Inflammatory macrophage treated with lipopolysaccharide for 1 hour (primary cell): ENCODE measurements at places on chromosomes 7 and 10.

DNA sequence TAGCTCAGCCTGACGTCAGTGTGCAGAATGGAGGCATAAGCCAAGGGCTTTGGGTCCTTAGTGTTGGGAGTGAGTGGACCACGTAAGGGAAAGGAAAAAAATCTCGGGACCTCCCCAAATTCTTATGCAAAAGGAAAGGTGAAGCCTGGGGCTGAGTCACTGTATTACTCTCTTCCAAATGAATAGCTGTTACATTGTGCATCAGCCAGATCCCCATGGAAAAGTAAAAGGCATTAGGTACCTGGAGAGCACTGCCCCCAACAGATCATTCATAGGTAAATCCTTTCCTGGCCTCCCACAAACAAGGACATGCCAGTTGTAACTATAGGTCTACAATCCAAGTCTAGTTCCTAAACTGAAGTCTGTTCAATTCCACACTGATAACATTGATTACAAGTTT, 170.5 kb downstream of the C1GALT1 start:
- DNase-seq, result no peak

DNA sequence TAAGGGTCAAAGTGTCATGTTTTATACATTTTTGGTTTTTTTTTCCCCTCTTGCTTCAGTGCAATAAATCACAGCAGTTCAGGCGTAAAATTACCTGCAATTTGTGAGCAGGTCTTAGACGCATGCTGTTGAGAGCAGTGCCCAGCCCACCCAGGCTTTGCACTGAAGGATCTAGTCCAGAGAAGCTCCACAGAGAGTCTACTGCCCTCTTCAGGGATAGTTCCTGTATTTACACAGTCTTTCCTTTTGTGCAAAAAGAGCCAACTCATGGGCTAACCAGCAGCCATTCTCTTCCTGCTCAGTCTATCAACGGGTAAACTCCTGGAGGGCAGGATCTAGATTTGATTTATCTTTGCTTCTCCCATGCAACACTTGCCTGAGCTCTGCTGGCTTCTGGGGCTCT, 82.2 kb upstream of the NAMPT start:
- peak; percentile 64 for DNase-seq

DNA sequence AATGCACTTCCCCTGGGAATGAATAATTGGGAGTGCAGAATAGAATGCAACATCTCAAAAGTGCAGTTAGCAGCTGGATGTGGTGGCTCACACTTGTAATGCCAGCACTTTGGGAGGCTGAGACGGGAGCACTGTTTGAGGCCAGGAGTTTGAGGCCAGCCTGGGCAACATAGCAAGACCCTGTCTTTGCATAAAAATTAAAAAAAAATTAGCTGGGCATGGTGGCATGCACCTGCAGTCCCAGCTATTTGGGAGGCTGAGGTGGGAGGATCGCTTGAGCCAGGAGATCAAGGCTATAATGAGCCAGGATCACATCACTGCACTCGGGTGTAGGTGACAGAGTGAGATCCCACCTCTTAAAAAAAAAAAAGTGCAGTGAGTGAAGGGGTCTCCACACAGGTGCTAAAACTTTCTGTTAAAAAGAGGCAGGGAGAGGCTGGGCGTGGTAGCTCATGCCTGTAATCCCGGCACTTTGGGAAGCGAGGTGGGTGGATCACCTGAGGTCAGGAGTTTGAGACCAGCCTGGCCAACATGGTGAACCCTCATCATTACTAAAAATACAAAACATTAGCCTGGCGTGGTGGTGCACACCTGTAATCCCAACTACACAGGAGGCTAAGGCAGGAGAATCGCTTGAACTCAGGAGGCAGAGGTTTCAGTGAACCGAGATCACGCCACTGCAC, 13.5 kb upstream of the ZMIZ1 start:
- no peak for DNase-seq

DNA sequence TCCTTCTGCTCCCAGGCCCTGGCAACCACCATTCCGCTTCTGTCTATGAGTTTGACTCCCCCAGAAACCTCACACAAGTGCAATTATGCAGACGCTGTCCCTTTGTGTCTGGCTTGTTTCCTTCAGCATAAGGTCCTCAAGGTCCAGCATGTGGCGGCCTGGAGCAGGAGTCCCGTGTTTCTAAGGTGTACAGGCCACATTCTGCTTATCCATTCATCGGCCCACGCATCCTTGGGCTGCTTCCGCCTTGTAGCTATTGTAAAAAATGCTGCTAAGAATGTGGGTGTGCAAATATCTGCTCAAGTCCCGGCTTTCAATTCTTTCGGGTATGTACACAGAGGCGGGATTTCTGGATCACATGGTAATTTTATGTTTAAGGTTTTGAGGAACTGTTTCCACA, 38.2 kb downstream of the ESYT2 start:
- DNase-seq, result no peak

DNA sequence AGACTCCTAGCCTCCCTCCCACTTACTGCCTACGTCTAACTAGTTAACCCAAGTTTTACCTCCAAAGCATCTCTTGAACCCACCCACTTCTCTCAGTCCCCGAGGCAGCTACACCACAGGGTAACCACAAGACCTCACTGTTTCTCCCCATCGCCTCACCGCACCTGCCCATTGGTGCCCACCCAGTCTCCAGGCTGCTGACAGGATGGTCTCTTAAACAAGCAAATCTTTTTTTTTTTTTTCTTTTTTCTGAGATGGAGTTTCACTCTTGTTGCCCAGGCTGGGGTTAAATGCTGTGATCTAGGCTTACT, 47.0 kb downstream of the DENND2A start:
- no peak for DNase-seq

- DNase-seq, result no peak
Observed at GRCh38 chr10:43190775-43191174, 52.5 kb downstream of the CSGALNACT2 start.

DNA sequence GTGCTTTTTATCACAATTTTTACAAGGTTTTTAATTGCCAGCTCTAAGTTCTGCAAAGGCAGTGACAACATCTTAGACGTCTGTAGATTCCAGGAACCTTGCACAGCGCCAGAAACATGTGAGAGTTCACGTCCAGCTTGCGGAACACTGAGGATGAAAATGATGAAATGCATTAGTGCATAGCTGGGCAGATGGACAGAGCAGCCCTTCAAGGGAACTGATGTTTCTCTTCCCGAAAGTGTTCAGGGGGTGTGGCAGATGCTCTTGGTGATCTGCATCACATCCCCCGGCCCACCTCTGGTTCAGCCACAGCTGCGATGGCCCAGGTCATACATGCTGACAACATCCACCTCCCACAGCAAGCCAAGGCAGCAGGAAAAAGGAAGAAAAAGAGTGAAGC, 40.9 kb downstream of the ITIH5 start:
- DNase-seq, result no peak

- no peak for DNase-seq
Observed at GRCh38 chr7:42765931-42766330, 145.9 kb downstream of the C7orf25 start.

DNA sequence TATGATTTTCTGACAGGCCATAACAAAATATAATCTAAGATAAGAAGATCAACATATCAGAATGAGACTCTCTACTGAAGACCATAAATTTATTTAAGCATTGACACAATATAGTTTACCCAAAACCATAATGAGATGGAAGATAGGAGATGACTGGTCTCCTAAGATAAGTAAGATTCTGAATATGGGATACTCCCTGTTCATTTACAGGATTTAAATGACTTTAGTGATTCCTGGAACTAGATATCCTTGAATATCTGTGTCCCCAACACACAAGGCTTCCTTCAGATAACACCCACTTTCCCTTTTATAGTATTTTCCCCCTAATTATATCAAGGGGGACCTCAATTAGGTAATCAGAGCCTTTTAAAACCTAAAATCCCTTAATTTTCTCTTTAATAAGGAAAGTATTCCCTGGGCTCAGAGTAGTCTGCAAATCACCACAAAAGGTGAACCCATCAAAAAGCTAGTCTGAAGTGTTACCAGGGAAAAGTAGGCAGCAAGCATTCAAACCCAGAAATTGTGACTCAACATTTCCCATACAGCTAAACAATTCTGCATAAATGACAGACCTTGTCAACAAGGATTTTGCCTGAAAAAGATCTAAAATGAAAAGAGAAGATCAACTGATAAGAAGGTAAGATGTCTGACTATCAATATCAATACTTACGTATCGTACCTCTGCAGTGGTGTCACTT, 99.9 kb downstream of the CNOT4 start:
- DNase-seq, result no peak

DNA sequence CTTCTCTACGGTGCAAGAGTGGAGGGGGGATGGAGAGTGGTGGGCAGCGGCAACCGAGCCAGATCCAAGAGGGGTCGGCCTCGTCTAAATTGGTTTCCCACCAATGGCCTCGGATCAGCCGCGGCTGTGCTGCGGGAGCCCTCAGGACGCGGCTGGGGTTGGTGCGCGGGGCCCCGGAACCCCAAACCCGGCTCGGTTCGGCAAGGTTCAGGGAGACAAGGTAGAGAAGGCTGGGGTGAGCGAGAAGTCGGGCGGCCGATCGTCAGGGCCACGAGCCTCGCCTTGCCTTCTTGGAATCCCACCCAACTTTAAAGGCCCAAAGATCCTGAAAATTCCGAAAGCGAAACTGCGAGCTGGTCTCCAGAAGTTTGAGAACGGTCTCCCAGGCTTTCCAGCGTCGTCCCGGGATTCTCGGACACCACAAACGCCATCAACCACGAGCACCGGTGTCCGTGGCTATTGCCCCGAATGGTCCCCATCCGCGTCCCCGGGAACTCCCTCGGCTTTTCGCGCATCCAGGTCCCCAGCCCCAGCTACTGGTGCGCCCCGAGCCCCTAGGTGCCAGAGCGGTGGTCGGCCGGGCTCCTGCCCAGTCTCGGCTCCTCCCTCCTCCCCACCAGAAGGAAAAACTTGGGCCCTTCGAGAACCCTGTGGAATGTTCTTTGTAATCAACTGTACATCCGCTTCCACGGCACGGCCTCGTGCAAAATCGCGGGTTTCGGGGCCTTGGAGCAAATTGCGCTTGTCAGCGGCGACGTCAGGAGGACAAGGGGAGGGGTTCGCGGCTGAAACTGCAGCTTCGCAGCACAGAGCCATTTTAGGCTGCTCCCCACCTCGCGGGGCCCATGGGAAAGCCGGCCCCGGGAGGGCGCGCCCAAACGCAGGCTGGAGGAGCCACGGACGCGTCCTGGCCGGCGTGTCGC, 3.2 kb downstream of the SFMBT2 start:
- DNase-seq, result peak; percentile 25

DNA sequence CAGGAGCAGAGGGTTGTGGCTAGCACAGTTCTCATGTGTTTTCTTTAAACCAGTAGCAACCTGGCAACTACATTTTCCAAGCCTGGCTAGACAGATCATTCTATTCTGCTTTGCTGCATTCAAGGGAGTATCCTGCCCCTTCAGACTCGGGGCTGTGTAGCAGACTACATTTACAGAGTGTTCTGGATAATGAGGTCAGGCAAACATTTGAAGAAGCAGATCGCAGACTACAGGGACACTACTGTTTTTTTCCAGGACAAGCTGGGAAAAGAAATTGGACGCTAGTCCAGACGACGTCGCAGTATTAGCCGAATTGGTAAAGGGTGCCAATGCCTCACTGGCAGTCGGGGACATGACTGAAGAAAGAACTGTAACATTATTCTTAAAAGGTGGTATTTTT, 61.0 kb upstream of the PAPSS2 start:
- no peak for DNase-seq

- DNase-seq, result peak; percentile 26
Observed at GRCh38 chr10:3192856-3193635, 20.5 kb upstream of the PITRM1 start.

DNA sequence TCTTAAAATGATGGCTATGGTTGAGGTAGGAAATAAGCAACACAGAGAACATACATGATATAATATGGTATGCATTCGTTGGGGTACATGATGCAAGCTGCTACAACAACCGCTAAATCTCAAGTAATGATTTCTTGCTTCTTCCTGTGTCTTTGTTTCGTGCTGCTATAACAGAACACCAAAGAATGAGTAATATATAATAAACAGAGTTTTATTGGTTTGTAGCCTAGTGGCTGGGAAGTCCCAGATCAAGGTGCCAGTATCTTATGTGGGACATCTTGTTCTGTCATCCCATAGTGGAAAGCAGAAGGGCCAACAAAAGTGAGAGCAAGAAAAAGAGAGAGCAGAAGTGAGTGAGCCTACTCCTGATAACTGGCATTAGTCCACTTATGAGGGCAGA, 689.7 kb downstream of the SUGCT start:
- DNase-seq, result no peak

DNA sequence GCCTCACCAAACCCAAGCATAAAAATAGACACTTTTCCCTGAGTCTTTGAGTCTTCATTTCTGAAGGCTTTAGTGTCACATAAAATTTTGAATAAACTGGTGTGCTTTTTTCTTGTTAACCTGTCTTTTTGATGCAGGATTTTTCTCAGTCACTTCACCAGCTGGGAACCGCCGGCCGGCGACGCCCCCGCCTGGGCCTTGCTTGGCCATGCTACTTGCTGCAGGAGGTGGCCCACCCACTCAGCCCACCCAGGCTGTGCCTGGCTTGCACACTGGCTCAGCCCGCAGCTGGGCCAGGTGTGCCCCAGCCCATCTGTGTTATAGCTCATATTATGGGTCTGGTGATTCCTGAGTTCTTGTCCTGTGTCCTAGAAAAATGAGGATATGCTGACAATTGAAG, 247.4 kb upstream of the CACNA2D1 start:
- DNase-seq, result no peak

DNA sequence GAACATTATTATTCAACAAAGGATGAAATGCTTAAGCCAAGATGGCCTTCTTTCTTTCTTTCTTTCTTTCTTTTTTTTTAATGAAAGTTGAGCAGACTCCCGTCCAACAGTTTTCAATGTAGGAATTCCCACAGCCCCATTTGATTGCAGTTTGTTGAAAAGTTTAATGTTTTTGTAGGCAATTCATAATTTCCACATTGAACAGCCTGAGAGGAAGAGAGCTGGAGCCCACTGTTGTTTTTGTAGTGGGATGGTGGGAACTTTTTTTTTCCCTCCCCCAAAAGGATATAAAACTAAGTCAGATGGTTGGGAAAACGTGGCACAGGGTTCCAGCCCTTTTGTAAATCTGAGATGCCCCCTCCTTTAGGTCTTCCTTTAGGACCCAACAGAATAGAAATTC, 86.6 kb downstream of the TCF7L2 start:
- DNase-seq, result no peak

- no peak for DNase-seq
Observed at GRCh38 chr7:77797734-77798393, 370 bp downstream of the TMEM60 start.
